ENCODE measurements at places on chromosomes 2 and 18.

GRCh38 chr18:22604390-22604985, 186.8 kb upstream of the CTAGE1 start:
- DNase-seq: no peak

DNA sequence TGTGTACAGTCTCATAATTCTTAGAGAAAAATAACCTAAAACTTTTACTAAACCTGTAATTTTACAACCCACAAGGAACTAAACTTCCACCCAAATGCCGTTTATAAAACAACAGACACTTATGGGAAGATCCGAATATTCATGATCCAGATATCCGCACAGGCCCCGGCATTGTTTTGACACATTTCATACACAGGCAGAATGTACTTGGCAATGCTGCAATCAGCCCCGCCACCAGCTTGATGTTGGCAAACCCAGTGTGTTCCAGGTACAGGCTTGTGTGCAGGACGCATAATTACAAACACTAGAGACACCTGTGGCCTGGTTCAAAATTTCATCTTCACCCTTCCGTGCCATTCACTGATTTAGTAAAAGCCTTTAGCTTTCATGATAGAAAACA, 393.0 kb upstream of the SALL3 start:
- no peak for DNase-seq

GRCh38 chr2:17851731-17852585, 26.5 kb upstream of the KCNS3 start:
- peak; percentile 57 for DNase-seq

DNA sequence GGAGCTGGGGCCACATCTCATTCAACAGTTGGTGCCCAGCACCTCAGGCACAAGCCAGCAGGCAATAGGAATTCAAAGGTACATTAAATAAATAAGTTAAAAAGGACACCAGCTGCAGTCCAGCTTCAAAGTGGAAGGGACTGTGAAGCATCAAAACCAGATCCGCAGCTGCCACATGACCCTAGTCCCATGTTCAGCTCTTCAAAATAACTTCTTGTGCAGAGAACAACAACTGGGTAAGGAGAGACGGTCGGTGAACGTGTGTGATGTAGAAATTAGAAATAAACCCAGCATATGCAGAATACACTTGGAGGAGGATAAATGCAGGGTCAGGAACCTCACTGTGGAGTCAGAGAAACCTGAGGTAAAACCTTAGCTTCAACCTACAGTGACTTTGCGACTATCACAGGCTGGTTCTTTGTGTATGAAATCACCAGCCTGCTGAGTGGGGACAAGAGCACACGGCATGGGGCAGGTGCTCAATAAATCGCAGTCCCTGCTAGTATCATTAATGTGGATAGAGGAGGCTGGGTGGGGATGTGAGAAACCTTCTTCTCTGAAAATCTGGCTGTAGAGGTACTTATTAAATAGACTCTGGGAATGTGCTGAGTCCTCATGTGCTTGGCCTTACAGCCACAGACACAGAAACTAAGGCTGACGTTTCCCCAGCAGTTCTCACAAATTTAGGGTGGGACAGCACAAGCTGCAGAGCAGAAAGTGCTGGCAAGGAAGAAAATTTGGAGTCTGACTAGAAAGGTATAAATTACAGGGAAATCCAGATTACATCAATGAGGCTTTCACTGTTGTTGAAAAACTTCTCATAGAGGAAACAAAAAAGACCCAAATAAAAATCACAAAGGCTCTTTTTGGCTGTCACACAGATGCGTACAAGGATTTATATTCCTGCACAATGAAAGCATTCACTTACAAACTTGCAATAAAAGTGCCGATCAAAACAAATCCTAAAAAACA, 20.7 kb downstream of the FBXO15 start:
- no peak for DNase-seq

DNA sequence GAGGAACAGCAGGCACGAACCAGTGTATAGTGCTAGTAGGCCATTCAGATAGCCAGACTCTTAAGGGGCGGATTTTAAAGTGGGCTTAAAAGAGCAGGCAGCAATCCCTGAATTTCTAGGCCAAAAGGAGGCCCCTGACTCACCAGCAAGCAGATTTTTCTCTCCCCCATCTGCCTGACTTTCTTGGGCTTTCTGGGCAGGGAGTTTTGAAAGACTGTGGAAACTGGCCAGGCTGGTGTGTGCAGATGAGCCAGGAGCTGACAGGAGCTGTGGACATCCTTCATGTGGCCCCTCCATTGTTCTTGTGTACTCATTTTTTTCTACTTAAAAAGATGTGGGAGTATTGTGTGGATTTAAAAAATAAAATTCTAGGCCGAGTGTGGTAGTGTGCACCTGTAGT, 59.0 kb downstream of the GLI2 start:
- DNase-seq: no peak

GRCh38 chr2:201648-202433, 62.0 kb downstream of the SH3YL1 start:
- no peak for DNase-seq

GRCh38 chr2:173834141-173834540, 131.0 kb downstream of the SP3 start:
- no peak for DNase-seq

- no peak for DNase-seq
Measured at GRCh38 chr2:41881249-41881648, 166.6 kb upstream of the PKDCC start.

All from GM18507 (cell line).